T-helper 17 cell (primary cell): ENCODE measurements at places on chromosomes 2 and 18.

GRCh38 chr18:6449213-6449612, 34.5 kb upstream of the L3MBTL4 start:
- no peak for DNase-seq

DNA sequence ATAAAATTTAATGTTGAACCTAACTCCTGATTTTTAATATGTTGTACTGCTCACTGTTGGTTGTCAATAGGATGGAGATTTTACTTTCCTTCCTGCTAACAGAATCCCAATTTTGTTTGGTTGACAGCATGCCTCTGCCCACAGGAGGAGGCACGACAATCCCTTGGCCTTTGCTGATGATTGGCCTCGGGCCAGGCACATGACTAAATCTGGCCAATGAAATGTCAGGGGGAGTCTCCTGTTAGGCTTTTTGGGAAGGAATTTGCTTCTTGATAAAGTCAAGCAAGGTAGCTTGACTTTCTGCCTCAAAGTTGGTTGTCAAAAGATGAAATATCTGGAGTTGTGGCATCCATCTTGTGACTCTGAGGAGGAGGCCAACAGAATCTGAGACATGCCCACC, 6.8 kb upstream of the TGFA start:
- no peak for DNase-seq

- DNase-seq, result no peak
Measured at GRCh38 chr18:76528477-76529432, 33.7 kb upstream of the ZNF516 start.

DNA sequence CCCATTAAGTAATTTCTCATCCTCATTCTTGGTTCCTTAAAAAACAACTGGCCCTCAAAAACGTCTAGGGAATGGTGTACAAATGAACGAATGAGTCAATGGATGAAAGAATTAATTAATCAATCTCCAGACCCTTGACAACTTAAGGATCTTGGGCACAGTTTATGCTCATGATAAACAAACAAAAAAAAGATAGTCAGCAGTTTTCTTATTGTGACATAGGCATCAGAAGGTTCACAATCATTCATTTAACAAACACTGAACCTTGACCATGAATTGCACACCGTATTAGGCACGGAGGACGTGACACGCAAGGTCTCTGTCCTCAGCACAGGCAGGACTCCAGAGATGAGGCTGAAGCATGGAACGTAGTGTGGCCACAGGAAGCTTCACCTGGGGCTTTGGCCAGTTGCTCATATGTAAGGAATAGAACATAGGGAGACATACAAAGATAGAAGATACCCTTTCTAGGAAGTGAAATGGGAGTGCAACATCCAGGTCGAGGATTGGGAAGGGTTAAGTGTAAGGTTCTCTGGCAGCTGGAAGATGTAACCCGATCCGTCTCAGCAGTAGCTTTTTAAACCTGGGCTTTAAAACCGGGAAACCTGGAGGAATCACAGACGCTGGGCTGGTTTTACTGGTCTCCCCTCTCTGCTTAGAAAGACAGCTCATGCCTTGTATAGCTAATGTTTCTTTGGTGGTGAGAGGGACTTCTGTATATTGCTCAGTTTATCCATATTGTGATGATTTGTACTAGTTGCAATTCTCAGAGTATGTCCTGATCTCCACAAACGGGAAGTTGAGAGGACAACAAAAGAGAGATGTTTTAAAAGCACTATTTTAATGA, 8.9 kb upstream of the LTBP1 start:
- no peak for DNase-seq
